ENCODE measurements at places on chromosomes 16 and 17.

- DNase-seq: no peak
These were observed 29.7 kb upstream of the PHB1 start for GRCh38 chr17:49444384-49444783.

DNA sequence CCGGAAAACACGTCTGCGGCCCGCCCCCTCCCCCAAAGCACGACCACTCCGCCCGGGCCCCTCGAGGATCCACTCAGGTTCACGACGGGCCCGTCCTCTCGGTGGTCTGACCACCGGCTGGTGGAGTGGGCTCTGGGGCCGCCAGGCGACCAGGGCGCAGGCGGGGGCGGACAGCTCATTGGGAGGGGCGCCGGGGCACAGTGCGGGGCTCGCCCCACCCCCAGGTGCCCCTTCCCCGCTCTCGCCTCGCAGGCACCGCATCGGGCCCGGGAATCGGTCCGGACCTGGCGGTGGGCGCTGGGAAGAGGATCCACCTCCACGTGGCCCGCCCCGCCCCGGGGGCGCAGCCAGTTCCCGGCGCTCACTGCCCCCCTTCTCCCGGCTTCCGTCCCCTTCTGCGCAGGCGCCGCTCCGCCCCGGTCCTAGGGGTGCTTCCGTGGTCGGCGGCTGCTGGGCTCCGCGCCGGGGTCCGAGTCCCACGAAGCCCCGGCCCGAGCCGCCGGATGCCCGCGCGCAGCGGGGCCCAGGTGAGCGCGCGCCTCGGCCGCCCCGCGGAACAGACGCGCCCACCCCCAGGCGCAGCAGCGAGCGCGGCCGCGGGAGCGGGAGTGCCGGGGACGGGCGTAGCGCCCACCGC, at the start of gene MPG:
Gene MPG, plus strand, starts transcription at position 419 of the 637 bp plus-strand sequence. Its CDS starts 85 bp downstream, at position 504.
- DNase-seq: peak; percentile 85

GRCh38 chr16:2822158-2822495, 5.1 kb downstream of the PRSS21 start:
- no peak for DNase-seq

DNA sequence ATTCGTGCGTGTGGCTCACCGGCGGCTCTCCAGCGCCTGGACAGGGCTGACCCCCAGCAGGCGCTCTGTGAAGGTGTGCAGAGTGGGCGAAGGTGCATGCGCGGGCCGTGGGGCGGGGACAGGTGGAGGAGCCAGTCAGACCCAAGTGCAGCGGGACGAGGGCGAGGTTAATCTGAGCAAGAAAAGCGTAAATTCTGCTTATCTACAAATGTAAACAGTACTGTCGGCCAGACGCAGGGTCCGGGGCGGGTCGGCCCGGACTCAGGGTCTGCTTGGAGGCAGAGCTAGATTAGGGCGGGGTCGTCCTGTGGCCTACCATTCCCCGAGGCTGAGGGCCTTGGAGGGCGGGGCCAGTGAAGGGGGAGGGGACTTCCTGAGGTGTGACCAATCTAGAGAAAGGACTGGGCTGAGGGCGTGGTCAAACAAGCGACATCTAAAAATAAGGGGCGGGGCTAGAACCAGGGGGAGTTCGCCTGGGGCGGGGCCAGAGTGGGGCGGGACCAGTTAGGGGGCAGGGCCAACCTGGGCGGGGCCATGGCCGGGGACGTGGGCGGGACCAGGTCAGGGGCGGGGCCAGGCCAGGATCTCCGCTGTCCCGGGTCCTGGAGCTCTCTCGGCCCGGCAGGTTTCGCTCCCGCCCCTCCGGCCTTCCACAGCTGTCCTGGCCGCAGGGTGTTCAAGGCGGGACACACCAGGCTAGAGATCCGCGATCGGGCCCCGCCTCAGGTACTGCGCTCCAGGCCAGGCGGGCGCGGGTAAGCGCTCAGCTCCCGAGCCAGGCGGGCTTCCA, at the start of gene SEC14L5:
Gene SEC14L5, plus strand, starts transcription at position 611 of the 790 bp plus-strand sequence. CDS start 994 bp downstream, outside the sequence.
- DNase-seq: peak; percentile 82

GRCh38 chr16:85557083-85557970, 55.8 kb upstream of the GSE1 start:
- DNase-seq: peak; percentile 74

DNA sequence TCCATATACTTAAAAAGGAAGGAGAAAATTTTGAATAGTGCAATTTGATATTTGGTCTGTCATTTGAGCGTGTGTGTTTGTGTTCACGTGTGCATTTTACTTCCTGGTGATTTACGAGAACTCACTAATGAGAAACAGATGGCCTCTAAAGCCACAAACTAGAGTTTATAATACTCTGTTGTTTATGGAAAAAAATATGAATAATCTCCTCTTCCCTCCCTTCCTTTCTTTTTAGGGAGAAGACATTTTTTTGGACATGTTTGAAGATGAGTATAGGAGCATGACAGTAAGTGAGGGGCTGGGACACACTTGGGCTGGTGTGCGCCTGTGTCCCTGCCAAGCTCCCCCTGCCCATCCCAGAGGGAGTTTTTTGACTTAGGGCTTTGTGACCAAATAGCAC, 102.7 kb downstream of the CLEC16A start:
- DNase-seq: no peak

GRCh38 chr17:65589321-65589720, 27.9 kb upstream of the AXIN2 start:
- no peak for DNase-seq

DNA sequence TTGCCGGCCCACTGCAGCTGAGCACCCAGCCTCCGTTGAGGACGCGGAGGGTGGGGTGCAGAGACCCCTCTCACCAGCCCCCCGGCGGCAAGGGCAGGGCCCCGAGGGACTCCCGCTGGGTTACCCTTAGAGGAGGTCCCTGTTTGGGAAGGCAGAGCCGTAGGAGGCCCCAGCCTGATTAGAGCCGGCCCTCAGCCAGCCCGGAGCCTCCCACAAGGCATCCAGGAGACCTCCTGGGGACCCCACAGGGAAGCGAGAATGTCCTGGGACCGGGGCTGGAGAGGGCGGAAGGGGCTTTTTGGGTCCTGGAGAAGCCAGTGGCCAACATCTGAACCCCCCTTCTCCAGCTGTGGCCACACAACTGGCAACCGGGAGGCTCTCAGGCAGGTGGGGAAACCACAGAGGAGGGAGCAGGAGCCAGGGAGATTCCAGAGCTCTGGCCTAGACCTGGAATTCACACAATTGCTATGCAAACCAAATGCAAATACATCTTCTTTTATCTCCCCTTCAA, 21.7 kb upstream of the SP6 start:
- DNase-seq: no peak

- DNase-seq: peak; percentile 4
These were observed 155.2 kb upstream of the C17orf78 start for GRCh38 chr17:37220607-37220953.

GRCh38 chr17:12554251-12554650, 111.4 kb upstream of the MYOCD start:
- no peak for DNase-seq

- no peak for DNase-seq
These were observed 5.3 kb downstream of the DOC2A start for GRCh38 chr16:30005341-30006094.

- no peak for DNase-seq
These were observed 10.9 kb downstream of the HOXB4 start for GRCh38 chr17:48567209-48567608.

GRCh38 chr16:54424043-54424451, 137.5 kb upstream of the IRX3 start:
- DNase-seq: no peak

GRCh38 chr17:8021565-8022359, 17.1 kb upstream of the ALOX15B start:
- no peak for DNase-seq

DNA sequence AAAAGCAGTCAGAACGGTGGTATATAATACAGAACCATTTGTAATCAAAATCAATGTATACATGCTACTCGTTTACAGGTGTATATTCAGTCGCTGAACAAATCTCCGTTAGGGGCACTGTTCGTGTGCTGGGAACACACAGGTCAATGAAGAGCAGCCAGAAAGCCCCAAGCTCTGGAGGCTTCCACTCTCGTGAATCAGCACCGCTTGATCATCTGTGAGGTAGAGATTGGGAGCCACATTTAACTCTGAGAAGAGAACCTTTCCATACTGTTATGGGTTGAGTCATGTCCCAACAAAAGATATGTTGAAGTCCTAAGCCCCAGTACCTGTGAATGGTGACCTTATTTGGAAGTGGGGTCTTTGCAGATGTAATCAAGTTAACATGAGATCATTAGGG, 5.4 kb upstream of the CYTH1 start:
- no peak for DNase-seq

DNA sequence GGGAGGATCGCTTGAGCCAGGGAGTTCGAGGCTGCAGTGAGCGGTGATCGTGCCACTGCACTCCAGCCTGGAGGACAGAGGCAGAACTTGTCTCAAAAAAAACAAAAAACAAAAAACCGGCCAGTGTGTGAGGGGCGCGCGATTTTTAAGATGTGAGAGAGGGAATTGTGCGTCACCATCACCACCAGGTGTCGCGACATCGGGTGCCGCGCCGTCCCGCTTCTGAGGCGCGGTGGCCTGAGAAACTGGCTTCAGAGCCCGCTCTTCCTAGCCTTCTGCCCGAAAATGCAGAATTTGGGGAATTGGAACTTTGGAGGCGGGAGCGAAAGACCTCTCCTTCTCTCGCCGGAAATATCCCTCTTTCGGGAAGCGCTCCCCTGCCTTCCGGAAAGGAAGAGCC, 524.8 kb downstream of the KCNJ18 start:
- no peak for DNase-seq

DNA sequence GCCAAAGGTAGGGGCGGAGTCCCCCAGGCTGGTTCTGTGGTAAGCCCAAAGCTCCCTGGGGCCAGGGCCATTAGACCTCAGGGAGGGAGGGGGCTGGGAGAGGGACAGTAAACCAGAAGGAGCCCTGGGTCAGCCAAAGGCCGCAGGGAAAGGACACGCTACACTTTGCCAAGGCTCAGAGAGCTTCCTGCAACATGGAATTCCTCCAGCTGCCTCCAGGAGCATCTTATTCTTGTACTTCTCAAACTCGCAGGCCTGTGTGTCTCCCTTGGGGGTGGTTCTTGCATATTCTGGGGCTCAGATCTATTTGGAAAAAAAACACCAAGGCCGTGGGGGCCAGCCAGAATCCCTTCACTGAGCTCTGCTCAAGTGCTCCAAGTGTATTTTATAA, 25.1 kb downstream of the AKAP1 start:
- no peak for DNase-seq

DNA sequence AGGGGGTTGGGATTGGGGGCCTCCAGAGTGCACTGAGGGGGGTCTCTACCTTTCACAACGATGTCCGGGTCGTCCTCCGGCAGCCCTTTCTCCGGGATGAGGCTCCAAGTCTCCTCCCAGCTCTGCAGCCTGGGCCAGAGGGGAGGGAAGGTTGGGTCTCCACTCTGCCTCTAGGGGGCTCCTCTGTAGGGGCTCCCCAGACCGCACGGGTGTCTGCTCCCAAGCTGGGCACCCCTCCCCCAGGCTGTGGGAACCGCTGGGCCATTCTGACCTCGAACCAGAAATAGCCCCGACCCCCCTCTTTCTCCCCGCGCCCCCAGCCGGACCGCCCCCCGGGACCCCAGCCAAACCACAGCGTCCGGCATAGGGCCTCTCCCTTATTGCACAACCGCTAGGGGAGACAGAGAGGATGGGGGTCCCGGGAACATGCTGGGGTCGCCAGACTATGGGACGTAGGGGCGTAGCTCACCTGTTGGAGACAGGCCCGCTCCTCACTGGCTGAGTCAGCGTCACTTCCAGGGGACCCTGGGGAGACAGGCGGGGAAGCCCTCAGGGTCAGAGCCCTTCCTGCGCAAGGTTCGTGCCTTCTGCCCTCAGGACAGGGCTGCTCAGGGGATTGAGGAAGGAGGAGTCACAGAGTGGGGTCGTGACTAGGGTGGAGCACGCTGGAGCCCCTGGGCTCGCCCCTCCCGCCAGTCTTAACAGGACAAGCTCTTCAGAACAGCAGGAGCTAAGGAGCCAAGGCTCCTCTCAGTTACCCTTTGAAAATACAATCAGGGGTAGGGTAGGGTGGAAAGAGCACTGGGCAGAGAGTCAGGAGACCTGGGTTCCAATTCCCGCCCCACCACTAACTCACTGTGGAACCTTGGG, 2.7 kb downstream of the PLEKHH3 start:
- DNase-seq: no peak

DNA sequence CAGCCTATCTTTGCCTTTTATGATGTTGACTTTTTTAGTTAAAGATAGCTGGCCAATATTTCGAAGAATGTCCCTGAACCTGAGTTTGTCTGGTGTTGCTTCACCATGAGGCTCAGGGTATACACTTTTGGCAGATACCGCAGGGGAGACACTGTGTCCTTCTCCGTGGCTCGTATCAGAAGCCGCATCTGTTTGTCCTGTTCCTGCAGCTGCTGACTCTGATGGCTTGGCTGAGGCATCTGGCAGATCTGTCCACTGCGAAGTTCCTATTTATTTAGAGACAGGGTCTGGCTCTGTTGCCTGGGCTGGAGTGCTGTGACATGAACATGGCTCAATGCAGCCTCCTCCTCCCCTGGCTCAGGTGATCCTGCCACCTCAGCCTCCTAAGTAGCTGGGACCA, 93.5 kb downstream of the CRISPLD2 start:
- DNase-seq: no peak

DNA sequence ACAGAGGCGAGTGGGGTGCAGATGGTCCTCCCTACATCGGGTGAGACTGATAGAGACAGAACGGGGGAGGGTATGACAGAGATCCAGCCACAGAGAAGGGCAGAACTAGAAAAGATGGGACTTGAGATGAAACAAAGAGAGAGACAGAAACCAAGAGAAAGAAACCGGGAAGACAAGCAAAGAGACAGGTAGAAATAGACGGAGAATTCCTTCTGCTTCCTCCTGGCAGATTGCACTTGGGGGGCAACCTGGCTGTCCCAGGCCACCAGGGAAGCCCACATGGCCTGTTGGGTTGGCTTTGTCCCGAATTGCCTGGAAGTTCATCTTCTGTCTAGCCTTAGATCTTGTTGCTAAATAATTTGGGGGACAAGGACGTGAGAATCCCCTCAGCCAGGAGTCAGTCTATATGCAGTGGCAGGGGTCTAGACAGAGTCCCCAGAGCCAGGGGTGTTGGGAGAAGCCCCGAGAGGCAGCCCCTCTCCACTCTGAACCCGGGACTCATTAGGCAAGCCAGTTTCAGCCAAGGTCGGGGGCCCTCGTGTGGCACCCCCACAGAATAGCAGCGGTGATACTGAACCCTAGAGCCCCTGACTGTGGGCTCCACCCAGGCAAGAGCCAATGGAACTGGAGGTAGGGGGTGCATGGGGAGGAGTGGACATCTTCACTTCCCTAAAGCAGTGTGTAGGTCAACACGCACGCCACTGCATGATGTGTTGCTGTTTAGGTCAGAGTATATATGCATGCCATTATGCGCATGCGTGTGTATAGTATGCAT, 627 bp upstream of the TSPOAP1 start:
- DNase-seq: peak; percentile 83

DNA sequence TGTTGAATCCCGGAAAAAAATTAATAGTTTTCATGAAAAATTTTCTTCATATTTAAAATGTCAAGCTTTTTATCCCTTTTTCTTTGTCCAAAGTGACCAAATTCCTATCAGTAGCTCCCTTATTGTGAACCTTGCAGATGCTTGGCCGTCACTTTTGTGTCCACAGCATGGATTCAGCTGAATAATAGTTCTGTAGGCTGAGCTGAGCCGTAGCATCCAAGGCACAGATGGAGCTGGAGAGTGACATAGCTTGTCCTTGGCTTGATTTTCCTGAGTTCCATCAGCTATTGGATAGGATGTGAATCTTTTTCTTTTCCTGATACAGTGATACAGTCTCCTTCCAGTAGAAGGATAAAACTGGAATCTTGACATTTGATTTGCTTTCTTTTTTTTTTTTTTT, 3.6 kb downstream of the NUP85 start:
- DNase-seq: no peak

All from activated naive CD4-positive, alpha-beta T cell treated with anti-CD3 and anti-CD28 coated beads, Interleukin-2, amount 50 U/mL, for 72 hours (primary cell).